ENCODE measurements at places on chromosomes 5 and 9.

- DNase-seq, result no peak
Measured at GRCh38 chr5:67807439-67807888, 408.1 kb upstream of the PIK3R1 start.

DNA sequence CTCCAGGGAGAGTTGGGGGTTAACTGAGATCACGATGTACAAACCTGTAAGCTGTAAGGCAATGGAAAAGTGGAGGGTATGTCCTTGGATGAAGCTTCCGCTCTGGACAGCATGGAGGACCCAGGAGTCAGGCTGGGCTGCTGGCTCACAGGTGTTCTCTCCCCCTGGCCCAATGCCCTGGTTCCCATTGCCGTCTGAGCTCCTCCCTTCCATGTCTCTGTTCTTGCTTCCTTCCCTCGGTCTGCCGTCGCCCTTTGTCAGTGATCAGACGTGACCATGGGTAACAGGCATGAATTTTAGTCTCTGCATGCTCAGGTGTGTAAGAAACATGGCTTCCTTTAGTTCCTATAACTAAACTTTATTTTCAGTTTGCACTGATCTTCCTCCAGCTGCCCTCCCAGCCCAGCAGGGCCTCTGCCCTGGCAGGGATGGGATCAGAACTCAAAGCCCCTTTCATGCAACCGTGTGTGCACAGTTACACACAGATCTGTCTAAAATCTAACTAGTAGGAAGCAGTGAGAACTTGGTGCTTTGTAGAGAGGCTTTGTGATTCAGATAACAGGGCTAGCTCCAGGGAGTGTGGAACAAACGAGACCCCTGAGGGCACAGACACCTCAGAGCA, 51.7 kb upstream of the KCNMB1 start:
- no peak for DNase-seq

DNA sequence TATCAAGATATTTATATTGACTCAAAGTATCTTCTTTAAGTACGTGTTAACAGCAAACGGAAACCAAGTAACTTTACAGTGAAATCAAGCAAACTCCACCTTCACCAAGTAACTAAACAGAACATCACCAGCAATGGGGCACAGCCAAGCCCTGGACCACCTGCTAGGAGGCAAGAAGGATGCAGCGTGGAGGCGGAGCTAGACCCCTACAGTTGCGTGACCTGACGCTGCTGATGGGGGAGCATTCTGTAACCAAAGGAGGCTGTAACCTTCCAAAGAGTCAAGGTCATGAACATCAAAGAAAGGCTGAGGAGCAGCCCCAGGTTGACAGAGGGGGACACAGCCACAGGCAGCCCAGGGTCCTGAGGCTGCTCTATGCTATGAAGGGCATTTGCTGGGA, 6.1 kb downstream of the VAV2 start:
- no peak for DNase-seq

GRCh38 chr5:21910731-21911130, 942.4 kb downstream of the CDH12 start:
- DNase-seq, result no peak

GRCh38 chr5:91293131-91293530, 90.0 kb downstream of the ARRDC3 start:
- peak; percentile 89 for DNase-seq

- DNase-seq, result peak; percentile 14
Measured at GRCh38 chr9:1978941-1979340, 36.2 kb upstream of the SMARCA2 start.

DNA sequence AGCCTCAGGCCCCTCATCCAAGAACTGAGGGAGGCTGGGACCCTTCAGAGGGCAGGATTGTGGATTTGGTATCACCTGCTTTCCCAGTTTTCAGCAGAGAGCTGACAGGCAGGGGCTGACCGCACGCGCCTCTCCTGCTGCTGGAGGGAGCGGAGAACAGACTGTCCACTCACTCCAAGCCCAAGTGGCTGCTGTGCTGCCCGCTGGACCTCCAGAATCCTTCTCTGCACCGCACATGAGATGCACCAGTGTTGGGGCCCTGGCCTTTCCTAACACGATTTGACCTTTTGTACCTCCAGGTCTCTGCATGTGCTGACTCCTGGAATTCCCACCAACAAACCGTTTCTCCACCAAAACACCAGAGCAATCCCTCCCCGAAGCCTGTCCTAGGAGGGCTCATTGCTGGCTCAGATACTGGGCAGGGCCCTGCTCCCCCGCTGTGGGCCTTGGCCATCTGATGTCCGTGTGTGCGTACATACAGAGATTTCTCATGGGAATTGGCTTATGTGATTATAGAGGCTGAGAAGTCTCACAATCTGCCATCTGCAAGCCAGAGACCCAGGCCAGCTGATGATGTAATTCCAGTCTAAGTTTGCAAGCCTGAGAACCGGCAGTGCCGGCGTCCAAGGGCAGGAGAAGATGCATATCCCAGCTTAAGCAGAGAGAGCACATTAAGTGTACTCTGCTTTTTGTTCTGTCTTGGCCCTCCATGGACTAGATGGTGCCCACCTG, 141.7 kb downstream of the GADD45G start:
- DNase-seq, result no peak

DNA sequence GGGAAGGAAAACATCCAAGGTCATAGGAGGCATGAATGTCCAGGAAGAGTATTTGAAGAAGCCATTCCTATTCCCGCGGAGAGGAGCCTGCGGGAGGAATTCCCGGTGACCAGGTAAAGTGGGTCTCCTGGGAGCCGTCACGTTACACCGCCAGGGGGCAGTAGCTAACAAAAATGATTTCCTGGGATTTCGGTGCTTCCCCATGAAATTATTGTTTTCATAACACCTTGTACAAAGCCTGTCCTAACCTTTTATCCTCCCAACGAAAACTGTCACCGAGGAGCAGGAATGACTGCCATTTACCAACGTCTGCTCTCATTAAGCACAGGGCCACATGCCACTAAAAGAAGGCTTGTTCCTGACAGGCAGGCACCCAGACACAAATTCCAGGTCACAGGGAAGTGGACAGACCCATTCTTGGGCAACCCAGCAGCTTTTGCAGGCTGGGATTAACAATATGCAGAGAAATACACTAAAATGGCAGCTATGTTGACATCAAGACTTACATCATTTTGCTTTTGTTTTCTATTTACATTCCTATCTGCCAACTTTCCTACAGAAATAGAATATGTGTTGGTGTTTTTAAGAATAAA, 41.2 kb upstream of the CTSL start:
- DNase-seq, result peak; percentile 57

- DNase-seq, result no peak
Measured at GRCh38 chr5:7518947-7519560, 123.1 kb downstream of the ADCY2 start.

DNA sequence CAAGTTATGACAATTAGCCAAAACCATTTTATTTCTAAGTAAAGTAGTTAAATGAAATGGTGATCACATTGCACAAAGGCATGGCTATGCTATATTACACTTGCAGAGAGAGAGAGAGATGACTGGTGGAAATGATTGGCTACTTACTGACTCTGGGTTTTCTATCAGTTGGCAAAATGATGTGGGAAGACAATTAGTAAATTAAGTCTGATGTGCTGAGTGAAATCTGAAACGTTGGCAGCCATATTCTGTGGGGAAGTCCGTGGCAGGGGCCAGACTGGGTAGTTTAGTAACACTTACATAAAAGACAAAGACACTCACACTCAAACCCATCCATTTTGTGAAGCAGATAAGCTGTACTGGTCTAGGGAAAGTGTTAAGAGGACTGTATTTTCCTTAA, 61.6 kb downstream of the ANXA1 start:
- no peak for DNase-seq

GRCh38 chr5:38889424-38889823, 43.6 kb downstream of the OSMR start:
- DNase-seq, result no peak

DNA sequence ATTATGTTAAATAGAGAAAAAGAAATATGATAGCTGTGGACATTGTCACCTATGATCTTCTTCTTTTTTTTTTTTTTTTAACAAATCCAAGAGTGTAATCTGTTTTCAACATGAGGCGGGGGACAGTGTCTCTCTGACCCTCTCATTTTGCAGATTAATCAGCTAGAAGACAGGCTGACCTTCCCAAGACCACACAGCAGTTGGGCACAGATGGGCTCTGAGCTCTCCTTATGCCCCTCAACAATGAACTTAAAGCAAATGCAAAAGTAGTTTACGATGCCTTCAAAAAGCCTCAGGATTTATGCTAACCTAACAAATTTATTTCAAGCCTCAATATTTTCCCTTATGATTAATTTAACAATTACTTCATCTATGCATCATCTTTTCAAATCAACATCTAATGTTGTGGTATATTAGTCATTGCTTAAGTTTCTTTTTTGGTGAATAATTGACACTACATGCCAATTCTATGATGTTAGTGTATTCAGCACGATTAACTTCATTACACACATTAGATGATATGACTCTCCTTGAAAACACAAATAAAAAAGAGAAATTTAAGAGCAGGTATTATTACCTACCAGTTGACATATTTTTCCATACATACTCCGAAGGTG, 7.4 kb downstream of the NFIL3 start:
- DNase-seq, result no peak

GRCh38 chr9:127867356-127868277, 9.9 kb downstream of the AK1 start:
- DNase-seq, result no peak

DNA sequence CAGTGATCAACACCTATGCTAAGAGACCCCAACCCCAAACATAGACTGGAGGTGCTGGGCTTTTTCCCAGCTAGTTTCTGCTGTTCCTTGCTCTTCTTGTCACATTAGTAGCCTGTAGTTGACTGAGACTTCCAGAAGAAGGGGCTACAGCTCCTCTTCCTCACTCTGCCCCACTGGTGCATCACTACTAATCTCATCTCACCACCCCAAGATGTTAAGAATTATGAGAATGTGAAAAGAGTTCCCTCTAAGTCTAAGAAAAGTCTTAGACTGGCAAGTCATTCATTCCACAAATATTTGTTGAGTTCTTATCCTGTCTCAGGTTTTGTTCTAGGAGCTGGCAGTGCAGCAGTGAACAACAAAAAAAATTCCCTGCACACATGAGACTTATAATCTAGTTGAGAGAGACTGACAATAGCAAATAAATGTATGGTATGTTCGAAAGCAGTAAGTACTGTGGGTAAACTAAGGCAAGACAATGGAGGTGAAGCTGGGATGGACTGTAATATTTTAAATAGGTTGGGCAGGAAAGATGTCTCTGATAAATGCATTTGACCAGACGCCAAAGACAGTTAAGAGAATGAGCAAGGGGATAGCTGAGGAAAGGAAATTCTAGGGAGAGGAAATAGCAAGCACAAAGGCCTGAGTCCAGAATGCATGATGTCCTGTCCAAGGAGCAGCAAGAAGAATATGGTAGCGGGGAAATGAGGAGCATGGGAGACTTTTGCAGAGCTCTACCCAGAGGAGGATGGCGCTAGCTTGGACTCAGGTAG, 92.3 kb downstream of the PTCD2 start:
- peak; percentile 75 for DNase-seq

GRCh38 chr5:145056800-145057199, 778.3 kb downstream of the PRELID2 start:
- DNase-seq, result no peak

GRCh38 chr9:8492024-8492423, 692.4 kb upstream of the DMAC1 start:
- DNase-seq, result no peak

- no peak for DNase-seq
Measured at GRCh38 chr5:178160176-178160575, 6.5 kb upstream of the NHP2 start.

- DNase-seq, result no peak
Measured at GRCh38 chr5:163339148-163339547, 98.2 kb upstream of the CCNG1 start.

DNA sequence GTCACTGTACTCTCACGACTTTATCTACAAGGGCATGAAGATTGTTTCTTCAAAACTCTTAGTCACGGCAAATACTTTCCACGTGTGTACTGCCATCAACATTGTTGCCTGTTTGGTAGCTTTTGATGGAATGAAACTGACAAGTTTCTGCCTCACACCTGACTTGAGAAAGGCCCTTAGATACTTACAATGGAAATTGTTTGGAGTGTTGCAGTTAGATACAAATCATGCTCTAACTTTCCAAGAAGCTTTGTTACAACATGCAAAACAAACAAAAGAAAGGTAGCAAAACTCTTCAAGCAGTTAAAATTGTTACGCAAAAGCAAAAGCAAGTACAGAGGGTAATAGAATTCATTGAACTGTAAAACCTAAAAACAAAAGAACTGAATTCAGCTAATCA, 91.1 kb upstream of the TLE4 start:
- DNase-seq, result no peak

DNA sequence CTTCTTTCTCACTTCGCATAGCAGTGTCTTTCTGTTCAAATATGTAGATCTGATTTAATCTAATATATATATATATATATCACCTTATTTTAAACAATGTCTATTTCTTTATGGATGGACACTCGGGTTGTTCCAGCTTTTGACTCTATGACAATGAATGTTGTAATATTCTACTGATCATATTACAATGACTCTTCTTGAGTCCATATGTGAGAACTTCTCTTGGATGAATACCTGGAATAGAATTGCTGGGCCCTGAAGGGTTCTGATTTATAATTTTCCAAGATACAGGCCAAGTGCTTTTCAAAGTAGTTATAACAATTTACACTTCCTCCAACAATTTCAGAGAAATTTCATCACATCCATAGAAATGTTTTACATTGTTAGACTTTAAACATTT, 28.8 kb downstream of the NTRK2 start:
- DNase-seq, result no peak

GRCh38 chr5:116404792-116405191, 169.8 kb downstream of the SEMA6A start:
- DNase-seq, result no peak

DNA sequence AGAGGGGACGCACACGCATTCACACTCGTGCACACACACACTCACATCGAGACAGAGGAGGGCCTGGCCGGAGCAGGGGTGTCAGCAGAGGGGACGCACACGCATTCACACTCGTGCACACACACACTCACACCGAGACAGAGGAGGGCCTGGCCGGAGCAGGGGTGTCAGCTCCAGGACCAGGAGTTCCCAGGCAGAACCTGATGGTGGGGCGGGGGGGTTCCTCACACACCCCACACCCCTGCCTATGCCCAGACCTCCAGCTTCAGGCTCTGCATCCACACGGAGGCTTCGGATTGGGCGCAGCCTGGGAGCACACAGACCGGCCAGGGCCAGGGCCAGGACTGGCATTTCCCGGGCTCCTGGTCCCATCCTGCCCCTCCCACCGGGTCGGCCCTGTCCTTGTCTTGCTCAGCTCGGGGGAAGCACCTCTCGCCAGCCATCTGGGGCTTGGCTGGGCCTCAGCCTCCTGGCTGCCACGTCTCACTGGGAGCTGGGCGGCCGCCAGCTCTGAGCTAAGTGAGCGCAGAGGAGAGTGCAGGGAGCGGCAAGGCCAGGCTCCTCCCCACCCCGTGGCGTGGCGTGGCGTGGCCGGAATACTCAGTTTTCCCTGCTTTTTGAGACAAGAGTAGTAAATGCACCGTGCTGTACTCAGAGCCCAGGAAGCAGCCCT, 31.3 kb downstream of the ADAMTS2 start:
- peak; percentile 86 for DNase-seq

- peak; percentile 62 for DNase-seq
Measured at GRCh38 chr9:104682642-104683041, 11.7 kb upstream of the OR13D1 start.

- DNase-seq, result no peak
Measured at GRCh38 chr5:93107805-93108520, 473.1 kb downstream of the NR2F1-AS1 start.

- no peak for DNase-seq
Measured at GRCh38 chr9:127142931-127143464, 20.6 kb upstream of the ANGPTL2 start.

- DNase-seq, result no peak
Measured at GRCh38 chr9:123311250-123311752, 42.9 kb upstream of the STRBP start.

- DNase-seq, result no peak
Measured at GRCh38 chr5:137888466-137888862, 793 bp upstream of the PKD2L2 start.
